Panc1 (cell line): ENCODE measurements at places on chromosomes 16 and 17. TPM values are rescaled to one million over a fixed set of nuclear protein-coding genes. Genes with fewer than 3 reads are reported as not detected.

DNA sequence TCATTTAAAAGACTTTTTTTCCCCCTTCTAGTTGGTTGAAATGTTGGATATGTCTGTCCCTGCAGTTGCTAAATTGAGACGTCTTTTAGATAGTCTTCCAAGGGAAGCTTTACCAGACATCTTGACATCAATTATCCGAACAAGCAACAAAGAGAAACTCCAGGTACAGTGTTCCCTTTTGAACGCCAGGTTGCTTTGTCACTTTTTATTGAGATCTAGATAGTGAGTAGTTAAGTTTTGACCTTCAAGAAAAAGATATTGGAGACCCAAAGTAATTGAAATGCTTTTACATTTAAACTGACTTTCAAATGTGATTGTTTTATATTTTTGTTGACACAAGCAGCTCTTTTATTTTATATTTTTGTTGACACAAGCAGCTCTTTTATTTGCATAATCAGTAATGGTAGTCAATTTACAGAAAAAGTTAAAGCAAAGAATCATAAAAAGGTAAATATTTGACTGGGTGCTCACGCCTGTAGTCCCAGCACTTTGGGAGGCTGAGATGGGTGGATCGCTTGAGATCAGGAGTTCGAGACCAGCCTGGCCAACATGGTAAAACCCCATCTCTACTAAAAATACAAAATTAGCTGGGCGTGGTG is 9.3 kb upstream of the ABCC11 start:
- DNase-seq: no peak

DNA sequence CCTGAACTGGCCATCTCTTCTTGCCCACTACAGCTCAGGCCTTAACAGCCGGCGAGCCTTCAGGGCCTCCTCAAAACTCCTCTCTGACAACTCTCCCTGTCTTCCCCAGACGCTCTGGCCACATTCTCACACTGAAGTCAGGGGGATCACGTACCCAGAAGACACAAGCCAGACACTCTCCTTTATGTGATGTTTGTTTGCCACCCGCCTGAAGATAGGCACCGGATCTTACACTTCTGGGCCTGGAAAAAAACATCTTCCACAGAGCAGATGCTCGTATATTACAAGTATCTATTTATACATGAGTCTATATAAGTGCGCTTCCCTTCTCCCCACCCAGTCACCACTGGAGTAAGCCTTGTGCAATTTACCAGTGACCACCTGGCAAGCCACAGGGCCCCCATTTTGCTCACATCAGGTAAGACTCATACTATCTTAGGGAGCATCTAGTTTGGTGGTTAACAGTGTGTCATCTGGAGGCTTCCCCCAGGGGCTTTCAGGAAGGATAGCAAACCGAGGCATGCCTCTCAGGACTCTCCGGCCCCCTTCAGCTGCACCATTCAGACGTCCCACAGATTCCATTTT is 349.4 kb downstream of the SOX9 start:
- DNase-seq: no peak

- DNase-seq: no peak
Observed at GRCh38 chr17:60173304-60173819, 23.6 kb downstream of the CA4 start.

NFE2L1 gene
- total RNA-seq: 210 TPM

DNA sequence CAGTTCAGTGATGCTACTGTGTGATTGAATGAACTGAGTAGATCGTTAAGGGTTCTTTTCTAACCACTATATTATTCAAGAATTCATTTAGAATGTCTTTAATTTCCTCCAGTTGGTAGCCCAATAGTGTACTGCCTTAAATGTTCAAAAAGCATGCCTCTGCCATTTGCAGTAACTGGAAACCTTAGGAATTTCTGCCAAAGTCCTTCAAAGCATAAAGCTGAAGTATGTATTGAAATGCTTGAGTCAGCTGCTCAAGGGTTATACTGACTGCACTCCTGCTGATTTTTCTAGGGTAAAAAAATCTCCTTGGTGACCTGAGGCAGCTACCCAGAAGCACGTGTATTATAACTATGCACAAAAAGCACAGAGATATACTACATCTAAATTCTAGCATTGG is 56.5 kb downstream of the SNTB2 start:
- DNase-seq: no peak

GRCh38 chr16:80631581-80631980 is 90.8 kb downstream of the DYNLRB2 start:
- no peak for DNase-seq

- DNase-seq: no peak
Observed at GRCh38 chr17:38660097-38661025, 14.4 kb downstream of the EPOP start.

GRCh38 chr16:87960852-87961251 is 9.6 kb downstream of the BANP start:
- no peak for DNase-seq
